ENCODE measurements at places on chromosomes 1 and 21.

- no peak for DNase-seq
These were observed 163.8 kb downstream of the EIF4G3 start for GRCh38 chr1:21012937-21013336.

DNA sequence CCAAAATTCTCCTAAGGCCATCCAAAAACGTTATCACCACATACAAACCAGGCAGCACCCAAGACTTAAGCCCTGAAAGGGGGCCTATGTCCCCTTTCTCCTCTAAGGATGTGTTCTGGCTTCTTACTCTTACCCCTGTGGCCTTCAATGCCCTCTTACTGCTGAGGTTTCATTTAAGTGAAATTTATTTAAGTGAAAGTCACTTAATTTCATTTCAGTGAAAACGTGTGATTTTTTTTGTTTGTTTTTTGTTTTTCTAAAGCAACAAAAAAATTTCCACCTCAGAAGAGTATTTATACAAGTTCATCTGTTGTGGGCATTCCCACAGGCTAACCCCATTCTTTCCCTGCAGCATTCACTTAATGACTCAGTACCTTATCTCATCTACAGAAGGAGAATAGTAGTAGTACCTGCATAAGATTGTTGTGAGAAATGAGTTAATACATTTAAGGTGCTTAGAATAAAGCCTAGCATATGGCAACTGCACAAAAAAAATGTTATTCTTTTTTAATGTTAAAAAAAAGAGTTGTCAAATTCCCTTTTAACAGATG lies 220.6 kb downstream of the CHRM3 start:
- no peak for DNase-seq

DNA sequence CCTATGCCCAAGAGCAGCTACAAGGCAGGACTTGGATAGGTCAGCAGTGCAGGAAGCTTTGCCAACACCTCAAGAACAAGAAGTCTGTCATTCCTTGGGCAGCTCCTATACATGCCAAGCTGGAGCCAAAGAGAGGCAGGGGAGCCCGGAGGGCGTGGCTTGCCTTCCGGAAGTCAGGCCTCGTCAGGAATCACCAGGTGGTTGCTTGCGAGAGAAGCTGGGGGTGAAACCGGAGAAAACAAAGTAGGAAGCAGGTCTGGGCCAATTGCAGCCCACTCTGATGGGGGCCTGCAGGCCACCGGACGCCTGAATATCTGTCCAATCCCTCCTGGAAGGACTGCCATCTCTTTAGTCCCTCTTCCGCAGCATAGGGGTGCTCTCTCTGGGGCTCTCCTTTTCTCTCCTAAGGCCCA lies 794 bp upstream of the FAM76A start:
- DNase-seq = no peak

GRCh38 chr1:182205351-182206022 lies 144.0 kb upstream of the ZNF648 start:
- no peak for DNase-seq

DNA sequence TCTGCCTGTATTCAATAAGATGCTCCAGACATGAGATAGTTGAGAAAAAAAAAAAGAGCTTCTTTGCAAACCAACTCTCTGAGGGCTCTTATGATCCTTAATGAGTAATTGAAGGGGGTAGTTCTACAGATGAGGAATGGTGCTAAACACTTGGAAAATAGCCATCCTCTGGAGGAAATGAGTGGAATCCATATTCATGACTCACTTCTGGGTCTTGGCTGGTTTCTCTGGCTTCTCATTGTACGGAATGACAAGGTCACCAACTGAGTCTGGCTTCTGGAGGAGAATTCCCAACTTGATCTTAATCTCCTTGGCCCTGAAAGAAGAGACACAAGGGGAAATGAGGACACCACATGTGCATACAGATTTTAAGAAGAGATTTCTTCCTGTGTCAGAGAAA lies 34.7 kb downstream of the RGS5 start:
- peak; percentile 98 for DNase-seq

- peak; percentile 21 for DNase-seq
These were observed 2.8 kb upstream of the USP1 start for GRCh38 chr1:62433861-62434617.

GRCh38 chr1:41440321-41441085 lies 44.0 kb downstream of the EDN2 start:
- DNase-seq = no peak

- DNase-seq = no peak
These were observed 31.8 kb downstream of the RABIF start for GRCh38 chr1:202857136-202857610.

DNA sequence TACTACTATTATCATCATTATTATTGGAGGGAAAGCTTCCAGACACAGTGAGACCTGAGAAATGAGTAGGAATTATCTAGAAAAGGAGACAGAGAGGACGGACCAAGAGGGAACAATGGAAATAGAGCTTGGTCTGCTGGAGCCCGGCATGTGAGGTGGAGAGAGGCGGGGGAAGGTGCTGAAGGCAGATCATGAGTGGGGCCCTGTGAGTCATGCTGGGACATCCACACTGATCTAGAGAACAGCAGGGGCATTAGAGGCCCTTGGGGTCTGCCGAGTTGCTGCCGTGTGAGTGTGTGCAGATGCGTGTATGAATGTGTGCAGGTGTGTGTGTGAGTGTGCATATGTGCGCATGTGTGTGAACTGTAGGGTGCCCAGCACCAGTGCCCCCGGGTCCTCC lies 65.7 kb downstream of the TMCO4 start:
- DNase-seq = no peak

DNA sequence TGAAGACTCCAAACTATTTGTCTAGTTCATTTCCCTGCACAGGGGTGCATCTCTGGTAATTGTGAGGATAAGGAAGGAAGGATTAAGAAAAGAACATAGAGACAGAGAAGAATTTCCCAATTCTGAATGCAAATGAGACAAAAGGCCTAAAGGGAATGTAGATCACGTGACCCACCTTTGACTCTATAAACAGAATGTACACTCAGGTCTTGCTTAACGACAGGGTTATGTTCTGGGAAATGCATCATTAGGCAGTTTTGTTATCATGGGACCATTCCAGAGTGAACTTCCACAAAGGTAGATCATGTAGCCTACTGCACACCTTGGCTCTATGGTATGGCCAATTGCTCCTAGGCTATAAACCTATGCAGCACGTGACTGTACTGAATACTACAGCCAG lies 252.3 kb upstream of the ZP4 start:
- no peak for DNase-seq

Data from HCEC 1CT (cell line).